ENCODE measurements at places on chromosomes 2 and 18.

- DNase-seq, result no peak
These were observed 151.7 kb downstream of the TRABD2A start for GRCh38 chr2:84729224-84729623.

- DNase-seq, result no peak
These were observed 106.2 kb downstream of the CYRIA start for GRCh38 chr2:16559278-16560067.

GRCh38 chr18:40108596-40108995 lies 1846.4 kb upstream of the PIK3C3 start:
- no peak for DNase-seq

DNA sequence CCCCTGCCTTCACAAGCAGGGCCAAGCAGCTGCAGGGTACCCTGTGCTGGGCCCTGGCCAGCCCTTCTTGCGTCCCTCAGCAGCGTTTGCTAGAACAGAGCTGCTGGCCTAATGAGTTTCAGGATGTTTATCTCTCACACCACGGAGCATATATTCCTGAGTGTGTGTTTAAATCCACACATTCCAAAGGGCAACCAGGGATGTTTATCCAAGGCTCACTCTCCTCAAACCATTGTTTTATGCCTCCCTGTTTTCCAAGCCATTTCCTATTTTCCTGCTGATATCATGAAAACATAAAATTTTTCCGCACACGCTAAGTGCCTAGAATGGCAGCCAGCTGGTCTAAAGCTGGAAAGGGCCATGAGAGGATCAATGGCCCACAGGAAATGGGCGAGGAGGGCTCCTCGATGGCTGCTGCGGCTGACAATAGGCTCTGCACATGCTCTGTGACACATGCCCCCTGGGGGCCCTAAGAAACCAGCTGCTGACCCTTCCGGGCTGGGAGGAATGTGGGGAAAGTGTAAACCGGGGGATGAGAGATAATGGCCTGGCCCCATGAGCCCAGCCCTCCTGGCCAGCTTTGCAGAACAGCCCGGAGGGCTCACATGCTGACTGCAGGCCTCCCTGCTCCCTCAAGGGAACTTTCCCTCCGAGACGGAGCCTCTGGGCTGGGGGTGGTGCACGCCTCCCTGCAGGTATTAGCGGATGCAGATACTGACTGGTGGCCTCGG lies 194.0 kb downstream of the NDUFA10 start:
- no peak for DNase-seq

GRCh38 chr18:50377061-50377798 lies 2.4 kb downstream of the SKA1 start:
- DNase-seq, result no peak

DNA sequence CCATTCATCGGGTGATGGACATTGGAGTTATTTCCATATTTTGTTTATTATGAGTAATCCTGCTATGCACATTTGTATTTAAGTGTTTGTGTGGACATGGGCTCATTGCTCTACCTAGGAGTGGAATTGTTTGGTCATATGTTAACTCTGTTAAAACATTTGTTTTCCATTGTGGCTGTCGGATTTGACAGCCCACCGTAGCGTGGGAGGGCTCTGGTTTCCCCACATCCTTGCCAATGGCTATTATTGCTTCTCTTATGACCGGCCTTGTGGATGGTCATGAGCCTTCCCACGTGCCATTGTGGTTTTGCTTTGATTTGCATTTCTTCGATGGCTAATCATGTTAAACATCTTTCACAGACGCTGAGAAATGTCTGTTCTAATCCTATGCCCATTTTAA lies 92.0 kb downstream of the ZNF236 start:
- no peak for DNase-seq

Data from stimulated activated CD4-positive, alpha-beta T cell treated with anti-CD3 and anti-CD28 coated beads, Interleukin-15, amount 100 ng/mL, for 24 hours (primary cell).